Effector CD4-positive, alpha-beta T cell (primary cell): ENCODE measurements at places on chromosomes 3 and 15.

GRCh38 chr3:23865595-23866396 is 51.0 kb downstream of the NKIRAS1 start:
- no peak for DNase-seq

- no peak for DNase-seq
Measured at GRCh38 chr3:632571-633170, 436.1 kb downstream of the CHL1 start.

GRCh38 chr3:63864008-63864964 is 619 bp downstream of the ATXN7 start:
- peak; percentile 23 for DNase-seq

GRCh38 chr15:56342653-56343052 is 22.6 kb upstream of the TEX9 start:
- DNase-seq = no peak

DNA sequence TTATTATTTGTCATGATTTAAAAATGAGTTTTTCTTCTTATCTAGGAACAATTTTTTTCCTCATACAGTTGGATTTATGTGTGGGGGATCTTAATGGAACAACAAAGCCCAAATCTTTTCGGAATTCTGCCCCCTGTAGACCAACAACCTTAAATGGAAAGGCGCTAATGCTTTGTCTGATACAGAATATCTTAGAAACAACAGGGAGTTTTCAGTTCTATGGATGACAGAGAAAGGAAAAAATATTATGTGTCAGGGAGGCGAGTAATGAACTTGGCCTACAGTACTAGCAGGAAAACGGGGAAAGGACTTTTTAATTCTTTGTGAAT is 592 bp downstream of the MOBP start:
- no peak for DNase-seq

DNA sequence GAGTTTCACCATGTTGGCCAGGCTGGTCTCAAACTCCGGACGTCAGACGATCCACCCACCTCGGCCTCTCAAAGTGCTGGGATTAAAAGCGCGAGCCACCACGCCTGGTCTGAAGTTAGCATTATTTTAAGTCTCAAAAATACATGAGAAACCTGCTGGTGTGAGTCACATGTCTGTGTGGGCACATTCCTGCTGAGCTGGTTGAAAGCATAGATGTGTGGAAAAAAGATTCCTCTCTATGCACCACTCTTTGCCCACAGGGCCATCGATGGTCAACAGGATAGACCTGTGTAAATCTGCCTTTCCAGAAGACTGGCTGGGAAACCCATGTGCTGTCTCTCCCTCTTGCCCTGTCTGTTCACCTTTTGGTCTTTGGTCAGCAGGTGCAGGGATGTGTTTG is 63.5 kb downstream of the CHRD start:
- DNase-seq = no peak

- DNase-seq = no peak
Measured at GRCh38 chr3:62558549-62559112, 185.3 kb upstream of the FEZF2 start.

- no peak for DNase-seq
Measured at GRCh38 chr3:62676689-62677271, 198.4 kb downstream of the CADPS start.

GRCh38 chr3:126834596-126835471 is 130.8 kb downstream of the CHCHD6 start:
- DNase-seq = no peak

- DNase-seq = no peak
Measured at GRCh38 chr15:94793641-94794040, 562.3 kb downstream of the MCTP2 start.

- DNase-seq = no peak
Measured at GRCh38 chr15:85473455-85473854, 93.1 kb downstream of the AKAP13 start.

GRCh38 chr3:124034016-124034843 is 42.3 kb upstream of the ROPN1 start:
- DNase-seq = no peak

GRCh38 chr3:117706756-117707155 is 997.2 kb downstream of the TUSC7 start:
- no peak for DNase-seq

DNA sequence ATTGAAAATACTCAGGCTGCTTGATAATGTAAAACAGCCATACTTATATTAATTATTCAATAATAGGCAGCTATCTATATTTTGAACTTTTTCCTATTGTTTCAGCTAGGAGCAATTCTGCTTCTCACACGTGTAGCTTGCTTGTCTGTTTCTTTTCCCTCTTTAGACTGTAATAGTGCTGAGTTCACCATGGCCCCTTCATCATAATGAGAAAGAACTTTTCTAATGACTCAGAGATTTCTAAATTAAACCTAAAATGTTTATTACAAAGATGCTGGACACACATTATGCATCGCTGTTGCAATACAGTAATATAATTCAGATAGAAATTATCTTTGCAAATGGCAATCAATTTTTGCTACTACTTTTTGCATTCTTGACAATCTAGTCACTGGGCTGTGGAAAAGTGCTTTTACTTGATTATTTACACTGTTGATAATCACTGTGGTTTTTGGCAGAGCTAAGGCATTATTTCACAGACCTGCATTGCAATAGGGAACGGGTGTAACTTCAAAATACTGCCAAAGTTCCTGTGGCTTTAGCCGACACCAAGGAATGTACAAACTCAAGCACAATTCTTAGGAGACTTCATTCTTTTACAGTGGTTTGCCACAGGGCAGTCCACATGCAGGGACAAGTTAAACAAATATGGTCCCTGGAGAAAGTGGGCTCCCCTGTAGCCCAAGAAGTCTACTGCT is 281.0 kb upstream of the TBL1XR1 start:
- no peak for DNase-seq

- DNase-seq = no peak
Measured at GRCh38 chr3:136950623-136951022, 7.2 kb upstream of the IL20RB start.

GRCh38 chr15:91142106-91142744 is 42.2 kb downstream of the SV2B start:
- no peak for DNase-seq

- no peak for DNase-seq
Measured at GRCh38 chr3:27591312-27592210, 107.4 kb upstream of the SLC4A7 start.

- no peak for DNase-seq
Measured at GRCh38 chr3:4828279-4829030, 150.8 kb upstream of the BHLHE40 start.

DNA sequence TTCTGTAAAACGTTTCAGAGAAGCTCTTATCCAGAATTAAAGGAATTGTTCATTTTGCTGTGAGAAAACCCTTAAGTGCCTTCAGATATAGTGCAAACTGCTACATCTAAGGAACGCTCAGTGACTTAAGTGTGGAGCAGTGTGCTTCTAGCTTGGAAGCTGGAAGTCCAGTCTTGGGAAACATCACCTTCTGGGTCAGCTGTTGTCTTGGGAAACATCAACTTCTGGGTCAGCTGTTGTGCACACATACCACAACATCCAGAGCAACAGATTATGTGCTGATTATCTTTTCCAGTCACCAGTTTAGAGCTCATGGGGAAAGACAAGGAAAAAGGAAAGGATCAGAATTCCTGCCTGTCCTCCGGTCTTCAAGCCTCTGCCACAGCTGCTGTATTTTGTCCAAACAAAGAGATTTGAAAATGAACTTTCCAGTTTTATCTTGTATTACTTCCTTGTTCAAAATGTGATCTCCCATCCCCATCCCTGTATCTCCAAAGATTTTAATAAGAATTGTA is 713.6 kb downstream of the NSUN3 start:
- DNase-seq = no peak

- DNase-seq = no peak
Measured at GRCh38 chr3:186225603-186226002, 116.7 kb upstream of the ETV5 start.

DNA sequence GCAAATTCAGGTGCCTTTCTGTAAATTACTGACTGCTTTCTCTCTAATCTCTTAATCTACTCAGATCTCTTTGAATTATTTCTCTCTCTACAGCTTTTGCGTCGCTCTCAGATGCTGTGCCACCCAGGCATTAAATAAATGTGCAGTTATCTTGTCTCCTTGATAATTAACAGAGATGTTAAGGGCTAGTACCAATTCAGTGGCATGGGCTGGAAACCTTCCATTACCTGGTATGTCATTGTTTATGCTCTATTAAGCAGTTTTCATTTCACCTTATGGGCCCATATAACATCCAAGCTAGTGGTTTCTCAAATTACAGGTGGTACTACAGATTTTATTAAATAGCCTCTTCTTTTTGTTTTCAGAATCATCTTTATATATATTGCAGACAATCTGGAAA is 66.0 kb downstream of the PEX5L start:
- DNase-seq = no peak

DNA sequence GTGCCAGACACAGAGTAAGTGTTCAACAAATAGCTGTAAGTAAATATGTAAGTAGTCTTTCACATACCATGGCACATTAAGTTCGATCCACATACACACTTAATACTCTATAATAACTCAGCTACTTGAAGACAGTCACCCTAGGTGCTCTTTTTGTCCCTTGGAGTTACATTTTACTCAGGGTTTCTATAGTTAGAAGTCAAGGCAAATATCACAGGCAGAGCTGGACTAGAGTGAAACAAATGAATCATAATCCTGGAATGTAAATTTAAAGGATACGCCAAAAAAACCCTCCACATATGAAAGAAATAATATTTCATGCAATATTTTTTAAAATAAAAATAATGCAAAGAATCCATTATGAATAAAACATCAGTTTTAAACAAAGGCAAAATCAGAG is 461.8 kb downstream of the MAGI1 start:
- DNase-seq = no peak

GRCh38 chr3:186930143-186930640 is at the start of gene ST6GAL1:
Gene ST6GAL1 (plus strand): TSS chr3:186930526. CDS start chr3:187042704, 112,178 bp downstream.
- DNase-seq = peak; percentile 54

DNA sequence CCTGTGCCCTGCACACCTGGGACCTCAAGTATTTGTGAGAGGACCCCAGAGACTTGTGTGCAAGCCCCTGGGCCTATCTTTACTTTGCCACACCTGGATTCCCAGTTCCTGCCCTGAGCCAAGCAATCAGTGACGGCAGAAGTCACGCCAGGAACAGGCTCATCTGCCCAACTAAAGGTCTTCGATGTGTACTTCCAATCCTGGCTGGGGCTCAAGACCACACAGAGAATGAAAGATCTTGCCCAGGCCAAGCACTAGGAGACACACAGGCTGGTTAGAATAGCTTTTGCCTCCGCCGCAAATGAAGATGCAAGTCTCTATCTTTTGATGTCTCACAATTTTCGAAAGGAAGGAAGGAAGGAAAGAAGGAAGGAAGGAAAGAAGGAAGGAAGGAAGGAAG is 228.8 kb downstream of the OCA2 start:
- DNase-seq = no peak

DNA sequence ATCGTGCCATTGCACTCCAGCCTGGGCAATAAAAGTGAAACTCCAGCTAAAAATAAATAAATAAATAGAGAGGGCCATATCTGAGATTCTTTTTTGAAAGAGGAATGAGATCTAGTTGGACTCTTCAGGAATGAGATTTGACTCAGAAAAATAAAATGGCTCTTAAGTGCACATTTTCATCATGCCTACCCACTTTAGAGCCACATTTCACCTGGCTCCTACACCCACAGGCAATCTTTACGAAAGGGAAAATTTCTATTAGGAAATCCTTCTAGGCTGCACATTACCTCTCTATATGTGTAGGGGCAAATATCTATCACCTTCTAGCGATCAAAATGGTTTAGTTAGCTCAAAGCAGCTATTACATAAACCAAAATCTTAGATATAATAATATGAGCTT is 16.9 kb upstream of the NLGN1 start:
- DNase-seq = no peak

GRCh38 chr3:39166134-39166710 is 12.8 kb upstream of the CSRNP1 start:
- no peak for DNase-seq

DNA sequence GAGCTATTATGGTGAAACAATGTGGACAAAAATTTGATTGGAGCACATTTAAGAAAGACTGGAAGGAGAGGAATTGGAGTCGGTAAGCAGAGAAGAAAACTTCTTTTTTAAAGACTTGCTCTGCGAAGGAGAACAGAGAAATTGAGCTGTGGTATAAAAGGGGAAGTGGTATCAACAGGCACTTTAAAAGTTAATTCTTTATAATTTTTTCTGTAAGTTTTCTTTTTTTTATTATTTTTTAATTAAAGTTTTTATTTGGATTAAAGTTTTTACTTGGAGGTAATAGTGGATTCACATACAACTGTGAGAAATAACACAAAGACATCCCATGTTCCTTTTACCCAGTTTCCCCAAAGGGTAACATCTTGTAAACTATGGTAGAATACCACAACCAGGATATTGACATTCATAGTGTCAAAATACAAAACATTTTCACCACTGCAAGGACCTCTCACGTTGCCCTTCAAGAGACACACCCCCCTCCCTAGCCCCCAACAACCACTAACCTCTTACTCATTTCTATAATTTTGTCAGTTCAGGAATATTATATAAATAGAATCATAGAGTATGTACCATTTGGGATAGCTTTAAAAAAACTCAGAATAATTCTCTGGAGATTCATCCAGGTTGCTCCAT is 33.8 kb upstream of the XIRP1 start:
- DNase-seq = no peak

DNA sequence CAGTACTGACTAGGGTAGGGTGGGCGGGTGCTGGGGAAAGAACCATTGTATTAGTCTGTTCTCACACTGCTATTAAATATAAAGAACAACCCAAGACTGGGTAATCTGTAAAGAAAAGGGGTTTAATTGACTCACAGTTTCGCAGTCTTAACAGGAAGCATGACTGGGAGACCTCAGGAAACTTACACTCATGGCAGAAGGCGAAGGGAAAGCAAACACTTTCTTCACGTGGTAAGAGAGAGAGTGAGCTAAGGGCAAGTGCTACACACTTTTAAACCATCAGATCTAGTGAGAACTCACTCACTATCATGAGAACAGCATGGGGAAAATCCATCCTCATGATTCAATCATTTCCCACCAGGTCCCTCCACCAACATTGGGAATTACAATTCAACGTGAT is 98.0 kb downstream of the OXSM start:
- no peak for DNase-seq

- no peak for DNase-seq
Measured at GRCh38 chr3:117263270-117263669, 553.7 kb downstream of the TUSC7 start.

DNA sequence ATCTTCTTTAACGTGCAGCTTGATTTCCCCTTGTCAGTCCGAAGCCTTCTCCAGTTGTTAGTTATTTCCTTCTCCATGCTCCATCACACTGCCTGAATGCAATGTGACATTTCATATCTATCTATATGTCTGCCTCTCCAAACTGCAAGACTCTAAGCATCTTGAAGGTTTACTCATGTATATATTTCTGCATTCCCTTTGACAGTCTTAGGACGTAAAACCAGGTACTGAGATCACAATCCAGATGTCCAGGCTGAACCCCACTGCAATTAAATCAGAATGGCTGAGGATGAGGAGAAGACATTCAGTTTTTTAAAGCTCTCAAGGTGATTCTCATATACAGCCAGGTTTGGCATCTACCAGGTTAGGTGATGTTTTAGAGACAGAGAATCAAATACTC is 6.1 kb upstream of the SATB1 start:
- no peak for DNase-seq

GRCh38 chr15:68206711-68207151 is 1.6 kb upstream of the CALML4 start:
- DNase-seq = no peak

GRCh38 chr3:39262846-39263245 is 17.0 kb downstream of the CX3CR1 start:
- DNase-seq = no peak

GRCh38 chr3:13098192-13098988 is 25.2 kb upstream of the IQSEC1 start:
- no peak for DNase-seq

GRCh38 chr3:107951126-107951525 is 139.7 kb downstream of the CD47 start:
- DNase-seq = no peak

- no peak for DNase-seq
Measured at GRCh38 chr3:72428803-72429202, 419.4 kb downstream of the SHQ1 start.
